ENCODE measurements at places on chromosomes 1 and 21. TPM values are rescaled to one million over a fixed set of nuclear protein-coding genes. Genes with fewer than 3 reads are reported as not detected.

DNA sequence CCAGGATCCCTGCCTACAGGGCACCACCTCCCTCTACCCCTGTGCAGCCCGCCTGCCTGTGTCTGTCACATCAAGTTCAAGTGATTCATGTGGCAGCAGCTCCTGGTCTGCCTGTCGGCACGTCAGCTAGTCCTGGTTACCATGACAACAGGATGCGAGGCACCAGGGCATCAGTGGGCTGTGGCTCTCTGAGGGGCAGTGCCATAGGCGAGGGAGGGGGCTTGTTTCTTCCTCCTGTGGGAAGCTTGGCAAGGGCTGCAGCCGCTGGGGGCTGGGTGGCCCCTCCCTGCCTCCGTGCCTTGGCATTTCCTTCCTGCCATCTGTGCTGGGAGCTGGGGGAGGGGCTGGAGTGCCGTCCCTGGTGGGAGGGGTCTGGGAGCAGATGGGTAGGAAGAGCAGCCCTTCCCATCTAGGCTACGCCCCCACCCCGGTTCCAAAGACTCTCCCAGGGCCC, 43.1 kb downstream of the FOXO6 start:
- no peak for DNase-seq

DNA sequence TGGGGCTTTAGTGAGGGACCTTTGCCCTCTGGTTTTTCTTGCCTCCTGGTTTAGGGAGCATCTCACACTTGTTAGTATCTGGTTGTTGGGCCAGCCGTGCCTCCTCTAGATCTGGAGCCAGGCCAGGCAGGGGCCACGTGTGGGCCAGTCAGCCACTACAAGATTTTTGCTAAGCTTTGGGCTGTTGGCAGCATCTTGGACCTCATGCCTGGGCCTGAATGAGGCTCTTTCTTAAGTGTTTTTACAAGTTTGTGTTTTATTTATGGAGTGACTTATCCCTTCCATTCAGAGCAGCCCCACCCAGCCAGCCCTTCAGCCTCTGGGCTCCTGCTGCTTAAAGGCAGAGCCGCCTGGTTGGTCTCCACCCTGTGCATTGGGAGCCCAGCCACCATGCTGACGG, 1.6 kb upstream of the SH3BGRL3 start:
- DNase-seq, result peak; percentile 95

DNA sequence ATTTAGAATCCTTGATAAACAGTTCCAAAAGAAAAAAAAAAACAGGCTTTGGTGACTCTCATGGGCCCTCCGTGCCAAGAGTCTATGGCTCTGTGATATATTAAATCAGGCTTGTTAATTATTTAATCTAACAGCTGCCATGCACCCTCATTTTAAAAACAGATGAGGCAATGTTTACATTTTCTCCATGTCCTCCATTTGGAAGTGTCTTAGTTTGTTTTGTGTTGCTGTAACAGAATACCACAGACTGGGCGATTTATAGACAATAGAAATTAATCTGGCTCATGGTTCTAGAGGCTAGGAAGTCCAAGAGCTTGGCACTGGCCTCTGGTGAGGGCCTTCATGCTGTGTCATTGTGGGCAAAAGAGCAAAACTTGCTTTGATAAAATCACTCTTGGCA, 58.0 kb downstream of the B3GALT5 start:
- DNase-seq, result no peak

DNA sequence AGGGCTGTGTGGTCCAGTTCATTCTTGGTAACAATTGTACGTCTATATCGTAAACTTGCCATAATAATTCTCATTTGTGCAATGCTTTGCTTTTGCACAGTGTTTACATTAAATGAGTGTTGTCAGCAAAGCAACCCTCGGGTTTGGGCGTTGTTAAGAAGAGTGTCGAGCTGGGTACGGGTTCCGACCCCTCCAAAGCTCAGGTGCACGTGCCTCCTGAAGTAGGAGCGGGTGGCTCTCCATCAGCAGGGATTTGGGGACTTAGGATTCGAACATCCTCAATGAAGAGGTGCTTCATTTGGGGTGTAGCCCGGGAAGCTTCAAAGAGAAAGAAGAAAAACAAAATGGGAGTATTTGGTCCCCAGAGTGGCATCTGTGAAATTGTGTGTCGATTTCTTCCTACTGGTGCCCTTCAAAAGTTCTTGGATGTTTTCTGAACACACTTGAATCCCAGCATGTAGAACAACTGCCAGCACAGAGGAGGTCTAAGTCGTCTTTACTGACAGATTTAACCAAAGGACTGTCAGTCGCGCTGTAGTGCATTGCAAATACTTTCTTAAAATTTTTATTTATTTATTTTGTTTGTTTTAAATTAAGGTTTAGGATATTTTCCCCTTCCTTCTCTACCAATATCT, 1.1 kb downstream of the TRIM58 start:
- DNase-seq, result no peak

DNA sequence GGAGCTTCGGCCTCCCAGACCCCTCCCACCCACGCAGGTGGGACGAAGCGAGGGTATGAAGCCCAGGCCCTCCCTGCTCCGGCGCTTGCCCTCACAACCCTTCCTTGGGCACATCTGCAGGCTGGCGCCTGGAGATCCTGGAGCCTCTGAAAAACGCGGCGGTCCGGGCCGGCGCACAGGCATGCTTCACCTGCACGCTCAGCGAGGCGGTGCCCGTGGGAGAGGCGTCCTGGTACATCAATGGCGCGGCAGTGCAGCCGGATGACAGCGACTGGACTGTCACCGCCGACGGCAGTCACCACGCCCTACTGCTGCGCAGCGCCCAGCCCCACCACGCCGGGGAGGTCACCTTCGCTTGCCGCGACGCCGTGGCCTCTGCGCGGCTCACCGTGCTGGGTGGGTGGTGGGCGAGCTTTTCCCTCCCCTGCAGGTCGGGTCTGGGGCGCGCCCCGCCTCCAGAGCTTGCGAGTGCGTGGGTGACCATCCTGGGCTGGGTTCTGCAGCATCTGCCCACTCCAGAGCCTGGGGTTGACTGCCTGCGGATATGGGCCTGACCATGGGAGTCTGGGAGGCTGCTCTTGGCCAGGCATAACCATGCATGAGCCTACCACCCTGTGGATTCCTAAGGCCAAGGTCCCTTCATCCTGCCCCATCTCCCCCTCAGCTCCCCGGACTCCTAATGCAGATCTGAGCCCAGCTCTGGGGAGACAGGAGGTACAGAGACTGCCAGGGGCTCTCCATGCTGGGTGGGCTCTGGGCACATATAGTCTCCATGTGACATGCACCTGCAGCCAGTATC, 89.8 kb downstream of the TRIM11 start:
- no peak for DNase-seq

The FCRL4 gene
- not detected for total RNA-seq

- DNase-seq, result no peak
These were observed 51.2 kb downstream of the GORAB start for GRCh38 chr1:170583186-170583585.

The GUCA2B gene
- total RNA-seq, result not detected

GRCh38 chr21:27261676-27262075, 294.8 kb upstream of the ADAMTS5 start:
- DNase-seq, result no peak

GRCh38 chr1:178371933-178372388, 124.8 kb downstream of the CLEC20A start:
- peak; percentile 22 for DNase-seq

The CHRM3 gene
- not detected for total RNA-seq

The AJAP1 gene
- total RNA-seq, result 0.57 TPM

The ALPL gene
- total RNA-seq, result 1.1 TPM

DNA sequence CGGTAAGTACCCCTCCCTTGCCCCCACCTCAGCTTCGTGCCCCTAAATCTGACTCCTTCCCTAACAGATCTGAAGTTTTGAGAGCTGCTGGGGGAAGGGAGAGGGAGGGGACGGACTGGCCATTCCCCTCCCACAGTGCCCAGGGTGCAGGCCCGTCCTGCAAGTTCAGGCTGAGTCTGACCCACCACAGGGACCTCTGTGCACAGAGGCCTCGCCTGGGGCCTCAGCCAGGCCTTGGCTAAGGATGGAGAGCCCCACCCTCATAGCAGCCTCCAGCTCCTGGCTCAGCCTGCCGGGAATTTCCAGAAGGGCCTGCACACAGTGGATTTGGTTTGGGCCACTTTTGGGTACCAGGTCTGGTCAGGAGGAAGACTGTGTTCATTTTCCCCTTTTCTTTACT, 31.2 kb upstream of the TNFRSF1B start:
- peak; percentile 82 for DNase-seq

The KRTAP19-1 gene
- total RNA-seq, result not detected

The DIRAS3 gene
- total RNA-seq, result 1.2 TPM

DNA sequence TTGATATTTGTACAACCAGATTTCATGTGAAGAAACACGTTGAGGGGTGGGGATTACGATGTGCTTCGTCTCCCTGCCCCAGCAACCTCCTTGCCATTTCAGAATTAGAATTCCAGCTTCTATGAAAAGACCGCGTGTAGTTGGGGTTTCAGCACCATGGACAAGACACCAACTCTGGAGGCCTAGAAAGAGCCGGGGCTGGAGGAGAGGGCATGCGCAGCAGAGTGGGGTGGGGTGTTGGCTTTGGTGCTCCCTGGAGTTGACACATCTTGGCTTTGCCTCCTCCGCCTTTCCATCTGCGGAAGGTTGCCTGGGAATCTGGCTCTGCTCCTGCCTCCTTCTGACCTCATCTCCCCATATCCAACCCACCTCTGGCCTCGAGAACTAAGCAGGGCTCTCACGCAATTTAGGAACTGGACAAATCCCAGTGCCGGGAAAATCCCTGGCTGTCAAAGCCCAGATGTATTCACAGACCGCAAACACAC, 11.8 kb downstream of the HTR6 start:
- DNase-seq, result peak; percentile 100

The GRHL3 gene
- total RNA-seq, result not detected

DNA sequence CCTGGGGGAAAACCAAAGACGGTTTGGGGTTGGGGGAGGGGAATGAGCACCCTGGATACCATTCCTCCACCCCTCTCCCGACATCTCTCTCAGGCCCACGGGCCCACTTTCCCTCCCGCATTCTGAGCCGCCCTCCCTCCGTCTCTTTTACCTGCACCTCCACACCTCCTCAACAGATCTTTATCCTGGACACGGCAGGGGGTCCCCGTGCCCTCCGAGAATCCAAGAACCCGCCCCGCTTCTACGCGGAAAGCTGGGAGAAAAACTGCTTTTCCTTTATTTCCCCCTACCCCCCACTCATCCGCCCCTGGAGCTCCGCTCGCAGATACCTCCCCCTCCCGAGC, 108.8 kb downstream of the NAV1 start:
- no peak for DNase-seq

DNA sequence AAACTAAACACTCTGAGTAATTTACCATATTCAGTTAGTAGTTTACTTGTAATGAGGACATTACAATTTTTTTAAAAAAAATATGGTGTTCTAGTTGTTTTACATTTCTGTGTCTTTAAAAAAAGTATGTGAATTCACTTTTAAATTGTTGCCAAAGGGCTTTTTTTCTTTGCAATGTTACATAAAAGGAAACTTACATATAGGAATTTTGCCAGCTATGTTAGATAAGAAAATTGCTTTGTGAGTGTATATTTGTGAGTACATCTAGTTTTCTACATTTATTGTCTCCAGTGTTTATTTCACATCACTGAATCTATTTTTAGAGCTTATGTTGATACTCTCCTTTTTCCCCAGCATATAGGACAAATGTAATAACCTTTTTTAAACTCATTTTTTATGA, 206.8 kb downstream of the GPR52 start:
- peak; percentile 2 for DNase-seq

- DNase-seq, result no peak
These were observed 58.5 kb downstream of the RIMS3 start for GRCh38 chr1:40606978-40607377.

The SPATA21 gene
- not detected for total RNA-seq

GRCh38 chr21:42580076-42580792, 66.6 kb downstream of the SLC37A1 start:
- DNase-seq, result no peak
